ENCODE measurements at places on chromosomes 2 and 18.

DNA sequence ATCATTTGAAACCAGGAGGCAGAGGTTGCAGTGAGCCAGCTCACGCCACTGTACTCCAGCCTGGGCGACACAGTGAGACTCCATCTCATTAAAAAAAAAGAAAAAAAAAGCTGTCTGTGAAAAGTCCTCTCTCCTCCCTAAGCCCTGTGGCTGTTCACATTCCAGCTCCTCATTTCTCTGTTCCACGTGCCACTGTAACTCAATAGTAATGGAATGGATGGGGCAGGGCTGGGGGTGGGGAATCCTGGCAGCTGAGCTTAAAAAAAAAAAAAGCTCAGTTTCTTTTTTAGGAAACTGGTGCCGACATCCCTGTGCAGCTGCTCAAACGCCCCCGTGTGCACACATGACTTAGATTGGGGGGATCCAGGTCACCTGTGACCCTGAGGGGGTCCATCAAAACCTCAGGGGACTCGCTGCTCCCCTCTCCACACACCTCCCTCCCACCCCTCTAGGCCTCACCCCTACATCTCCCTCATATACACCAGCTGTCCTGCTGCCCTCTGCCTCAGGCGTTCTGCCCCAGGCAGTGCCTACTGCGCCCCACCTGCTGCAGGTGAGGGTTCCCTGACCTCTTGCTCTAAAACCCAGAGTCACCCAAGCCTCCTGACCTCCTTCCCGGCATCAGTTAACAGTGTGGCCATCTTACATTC is 255.4 kb downstream of the AGAP1 start:
- no peak for DNase-seq

GRCh38 chr2:145751629-145752028 is 1231.7 kb upstream of the ZEB2 start:
- no peak for DNase-seq

GRCh38 chr18:62183578-62184195 is 3.2 kb downstream of the PIGN start:
- no peak for DNase-seq

- DNase-seq, result no peak
Measured at GRCh38 chr2:201357221-201357620, at the start of gene FLACC1. TSS of gene FLACC1 (minus strand) at chr2:201357345. CDS start at chr2:201351404, 5,941 bp downstream.

GRCh38 chr2:197197895-197198311 is 112.7 kb downstream of the ANKRD44 start:
- DNase-seq, result no peak

- no peak for DNase-seq
Measured at GRCh38 chr18:56026509-56026908, 438.5 kb upstream of the TCF4 start.

Data from activated T-cell treated with anti-CD3 and anti-CD28 coated beads, Interleukin-2, amount 50 U/mL, for 24 hours (primary cell).